ENCODE measurements at places on chromosomes 6 and 20. TPM values are rescaled to one million over a fixed set of nuclear protein-coding genes. Genes with fewer than 3 reads are reported as not detected.
A peak's percentile ranks its signal among the peaks of the same experiment; 100 is the strongest.

Gene MAS1
- total RNA-seq, result not detected

DNA sequence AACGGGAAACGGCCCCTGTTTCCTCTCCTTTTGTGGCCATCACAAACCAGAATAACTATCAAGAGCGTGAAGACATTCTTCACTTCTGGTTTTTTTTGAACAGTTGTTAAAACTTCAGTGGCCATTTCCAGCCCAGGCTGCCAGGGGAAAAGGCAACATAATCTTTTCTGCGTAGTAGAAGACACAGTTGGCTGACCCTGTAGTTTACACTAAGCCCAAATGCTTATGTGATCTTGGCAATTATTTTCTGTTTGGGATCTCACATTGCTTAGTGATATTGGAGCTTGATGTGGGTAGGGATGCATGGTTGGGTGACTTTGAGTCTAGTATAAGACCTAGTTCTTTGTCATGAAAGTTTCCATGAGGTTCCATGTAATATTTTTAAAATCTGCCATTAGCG is 449.4 kb upstream of the CDH4 start:
- no peak overlapping the region for H3K4me3 ChIP-seq
- no peak for DNase-seq
- 0 out of 3 replicates have a peak, but pooled peaks cover 2% of the 10 kb centered on the region for H3K27me3 ChIP-seq

DNA sequence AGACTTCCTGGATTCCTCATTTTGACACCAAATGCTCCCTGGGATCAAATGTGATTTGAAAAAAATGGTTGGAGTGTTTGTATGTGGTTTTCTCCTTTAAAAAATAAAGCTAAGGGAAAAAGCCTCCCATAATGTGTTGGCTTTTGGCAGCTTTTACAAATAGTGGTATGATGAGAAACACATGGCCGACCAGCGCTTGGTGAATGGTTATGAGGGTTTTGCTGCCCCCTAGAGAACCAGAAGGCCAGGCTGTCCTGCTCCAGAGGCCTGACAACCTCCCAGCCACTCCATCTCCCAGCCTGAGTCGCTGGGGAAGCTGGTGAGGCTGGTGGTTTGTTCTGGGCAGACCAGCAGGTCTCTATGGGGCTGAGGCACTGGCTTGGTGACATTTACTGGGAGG is 69.3 kb downstream of the CLIC5 start:
- H3K27ac ChIP-seq, result no peak overlapping the region
- no peaks in the 10 kb centered on the region for H3K36me3 ChIP-seq

DNA sequence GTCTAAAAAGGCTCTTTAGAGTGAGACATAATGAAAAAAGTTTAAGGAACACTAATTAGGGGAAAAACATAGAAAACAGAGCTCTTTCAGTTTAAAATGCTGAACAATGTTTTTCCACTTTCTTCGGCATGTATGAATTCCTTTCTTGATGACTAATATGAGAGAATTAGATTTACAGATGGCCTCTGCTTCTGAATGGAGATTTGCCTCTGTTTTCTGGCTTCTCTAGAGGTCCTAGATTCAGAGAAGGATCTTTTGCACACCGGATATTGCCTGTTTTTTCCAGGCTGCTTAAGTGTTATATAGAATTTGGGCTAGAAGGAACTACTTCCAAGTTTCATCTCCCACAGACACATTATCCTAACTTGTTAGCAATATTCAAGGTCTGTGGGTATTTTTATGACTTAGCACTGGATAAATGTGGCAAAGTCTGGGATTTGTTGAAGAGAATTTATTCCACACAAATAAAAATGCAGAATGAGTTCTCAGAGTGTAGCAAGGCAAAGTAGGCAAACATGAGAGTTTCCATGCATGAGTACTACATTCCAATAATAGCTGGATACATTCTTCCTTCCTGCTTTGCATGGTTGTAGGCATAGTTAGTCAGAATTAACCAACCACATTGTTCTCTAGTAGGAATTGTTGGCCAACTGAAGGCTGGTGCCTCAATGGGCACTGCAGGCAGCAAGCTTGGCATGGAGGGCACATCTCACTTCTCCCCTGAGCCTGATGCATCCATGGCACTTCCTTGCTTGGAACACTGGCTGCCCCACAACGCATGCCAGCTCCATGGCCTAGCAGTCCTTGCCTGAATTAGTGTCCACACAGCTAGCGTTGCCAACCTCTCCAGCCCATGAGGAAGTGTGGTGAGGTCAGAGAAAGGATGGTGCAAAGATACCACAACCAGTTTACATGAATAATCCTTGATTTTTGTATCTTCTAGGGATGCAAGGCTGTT is 224.2 kb downstream of the CLIC5 start:
- no peaks in the 10 kb centered on the region for H3K27me3 ChIP-seq
- H3K4me3 ChIP-seq, result no peak overlapping the region
- DNase-seq, result no peak
- no peaks in the 10 kb centered on the region for H3K36me3 ChIP-seq
- no peaks in the 10 kb centered on the region for H3K4me1 ChIP-seq
- H3K27ac ChIP-seq, result no peak overlapping the region

Gene THBS2
- total RNA-seq, result 0.27 TPM

GRCh38 chr6:121584586-121585369 is 149.3 kb downstream of the GJA1 start:
- H3K4me3 ChIP-seq, result no peak overlapping the region
- no peaks in the 10 kb centered on the region for H3K27me3 ChIP-seq
- no peaks in the 10 kb centered on the region for H3K36me3 ChIP-seq
- no peak for DNase-seq

GRCh38 chr20:50977066-50978021 is 18.7 kb downstream of the MOCS3 start:
- DNase-seq, result no peak
- H3K27ac ChIP-seq, result no peak overlapping the region
- no peak overlapping the region for H3K4me3 ChIP-seq
- H3K4me1 ChIP-seq, result peaks cover 9% of the 10 kb centered on the region
- no peaks in the 10 kb centered on the region for H3K36me3 ChIP-seq
- H3K27me3 ChIP-seq, result peaks cover 54% of the 10 kb centered on the region

DNA sequence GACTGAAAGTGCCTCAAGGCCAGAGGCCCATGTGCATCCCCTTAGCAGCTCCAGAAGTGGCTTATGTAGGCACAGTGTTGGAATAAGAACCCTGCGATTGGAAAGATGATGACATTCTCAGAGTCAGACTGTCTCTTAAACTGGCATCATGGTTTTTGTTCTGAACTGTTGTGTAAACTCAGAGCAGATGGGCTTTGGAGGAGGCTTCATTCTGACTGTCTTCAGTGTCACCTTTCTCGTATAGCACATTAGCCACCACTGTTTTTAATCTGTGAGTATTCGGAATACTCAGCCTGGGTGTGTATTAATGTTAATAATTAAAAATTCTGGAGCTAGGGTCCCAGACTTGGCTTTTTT is 140.9 kb downstream of the JARID2 start:
- H3K4me3 ChIP-seq, result no peak overlapping the region
- H3K4me1 ChIP-seq, result peaks cover 46% of the 10 kb centered on the region
- no peak overlapping the region for H3K27ac ChIP-seq
- no peaks in the 10 kb centered on the region for H3K36me3 ChIP-seq

Gene CLPSL2
- not detected for total RNA-seq

- no peak for DNase-seq
- H3K4me3 ChIP-seq, result no peak overlapping the region
- no peaks in the 10 kb centered on the region for H3K36me3 ChIP-seq
- H3K27me3 ChIP-seq, result peaks cover 36% of the 10 kb centered on the region
Measured at GRCh38 chr6:3222506-3223038, 4.9 kb downstream of the TUBB2B start.

Gene POU5F1
- total RNA-seq, result 2.3 TPM

DNA sequence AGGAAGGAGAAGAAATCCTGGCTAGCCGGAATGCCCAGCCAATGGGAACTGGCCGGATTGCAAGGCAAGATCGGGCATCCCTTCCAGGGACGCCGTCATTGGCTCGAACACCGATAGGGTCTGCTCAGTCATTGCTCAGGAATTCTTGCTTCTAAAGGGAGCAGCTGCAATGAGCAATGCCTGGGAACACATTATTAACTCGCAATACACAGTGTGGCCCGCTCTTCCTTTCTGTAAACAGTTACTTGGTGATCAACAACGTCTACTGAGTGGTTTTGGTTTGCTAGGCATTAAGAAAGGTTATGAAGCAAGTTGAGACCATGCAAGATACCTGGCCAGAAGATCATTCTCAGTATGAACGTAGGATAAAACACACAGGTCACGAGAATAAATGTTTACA is 165.4 kb upstream of the CITED2 start:
- H3K27ac ChIP-seq, result no peak overlapping the region
- no peak overlapping the region for H3K4me3 ChIP-seq
- H3K36me3 ChIP-seq, result no peaks in the 10 kb centered on the region
- no peaks in the 10 kb centered on the region for H3K27me3 ChIP-seq
- DNase-seq, result no peak

DNA sequence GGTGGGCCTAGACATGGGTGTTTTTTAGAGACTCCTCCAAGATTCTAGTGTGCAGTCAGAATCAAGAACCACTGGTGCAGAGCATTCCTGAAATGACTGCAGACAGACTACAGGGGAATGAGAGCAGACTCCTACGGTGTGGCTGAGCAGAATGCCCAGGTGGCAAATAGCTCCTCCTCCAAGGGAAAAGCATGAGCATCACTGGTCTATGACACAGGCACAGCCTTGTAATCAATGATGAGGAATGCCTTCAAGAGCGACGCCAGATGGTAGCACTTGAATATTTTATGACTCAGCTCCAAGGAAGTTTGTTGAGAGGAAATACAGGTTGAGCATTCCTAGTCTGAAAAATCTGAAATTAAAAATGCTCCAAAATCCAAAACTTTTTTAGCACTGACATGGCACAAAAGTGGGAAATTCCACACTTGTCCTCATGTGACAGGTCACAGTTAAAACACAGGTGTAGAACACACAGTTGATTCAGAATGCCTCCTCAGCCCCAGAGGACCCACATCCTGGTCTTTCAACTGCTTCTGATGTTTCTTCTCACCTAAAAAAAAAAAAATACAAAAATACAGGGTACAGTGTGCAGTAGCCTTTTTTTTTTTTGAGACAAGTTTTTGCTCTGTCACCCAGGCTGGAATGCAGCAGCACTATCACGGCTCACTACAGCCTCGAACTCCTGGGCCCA is 10.6 kb upstream of the FAM8A1 start:
- no peak for DNase-seq
- no peaks in the 10 kb centered on the region for H3K4me1 ChIP-seq
- H3K4me3 ChIP-seq, result no peak overlapping the region
- no peak overlapping the region for H3K27ac ChIP-seq
- no peaks in the 10 kb centered on the region for H3K27me3 ChIP-seq
- no peaks in the 10 kb centered on the region for H3K36me3 ChIP-seq

Gene RSPH4A
- 0.11 TPM for total RNA-seq

Gene PPP1R3D
- 2.6 TPM for total RNA-seq

DNA sequence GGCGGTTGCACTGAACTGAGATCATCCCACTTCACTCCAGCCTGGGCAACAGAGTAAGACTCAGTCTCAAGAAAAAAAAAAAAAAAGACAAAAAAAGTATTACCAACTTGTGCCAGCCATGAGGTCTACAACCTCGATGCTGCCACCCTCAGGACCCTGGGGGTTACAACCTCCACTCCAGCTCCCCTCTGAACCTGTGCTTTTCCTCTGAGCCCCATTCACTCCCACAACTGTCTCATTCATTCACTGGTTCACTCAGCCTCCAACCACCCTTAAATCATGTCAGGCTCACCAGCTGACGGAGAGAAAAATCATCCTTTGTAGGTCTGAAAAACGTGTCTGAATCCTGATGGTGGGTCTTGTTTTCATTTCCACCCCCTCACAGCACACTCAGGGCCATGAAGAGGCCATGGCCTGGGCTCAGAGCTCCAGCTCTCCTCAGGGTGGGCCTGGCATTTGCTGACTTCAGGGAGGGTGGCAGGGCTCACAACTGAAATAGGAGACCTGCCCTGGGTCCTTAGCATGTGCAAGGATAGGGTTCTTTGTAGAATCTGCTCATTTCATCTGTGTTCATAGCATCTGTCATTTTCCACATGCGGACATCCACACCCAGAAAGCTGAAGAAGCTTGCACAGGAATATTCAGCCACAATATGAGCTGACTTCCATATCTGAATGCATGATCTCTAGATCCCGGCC is 1.9 kb upstream of the ULBP1 start:
- no peak overlapping the region for H3K4me3 ChIP-seq
- peak; percentile 25 for DNase-seq
- H3K36me3 ChIP-seq, result no peaks in the 10 kb centered on the region
- H3K4me1 ChIP-seq, result peaks cover 21% of the 10 kb centered on the region
- H3K27me3 ChIP-seq, result peaks cover 6% of the 10 kb centered on the region

- H3K36me3 ChIP-seq, result no peaks in the 10 kb centered on the region
- H3K4me1 ChIP-seq, result peaks cover 4% of the 10 kb centered on the region
- no peaks in the 10 kb centered on the region for H3K27me3 ChIP-seq
- no peak overlapping the region for H3K27ac ChIP-seq
- DNase-seq, result no peak
Measured at GRCh38 chr6:118787724-118788423, 106.1 kb upstream of the ASF1A start.

Gene MTFR2
- 25.7 TPM for total RNA-seq

DNA sequence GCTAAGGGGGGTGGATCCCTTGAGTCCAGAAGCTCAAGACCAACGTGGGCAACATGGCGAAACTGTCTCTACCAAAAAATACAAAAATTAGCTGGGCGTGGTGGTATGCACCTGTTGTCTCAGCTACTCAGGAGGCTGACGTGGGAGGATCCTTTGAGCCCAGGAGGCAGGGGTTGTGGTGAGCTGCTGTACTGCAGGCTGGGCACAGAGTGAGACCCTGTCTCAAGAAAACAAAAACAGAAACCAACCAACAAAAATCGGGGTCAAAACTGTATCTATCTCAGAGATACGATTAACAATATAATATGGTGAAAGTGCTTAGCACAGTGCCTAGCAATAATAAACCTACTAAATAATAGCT is 20.7 kb upstream of the BCAS1 start:
- H3K27me3 ChIP-seq, result peaks cover 5% of the 10 kb centered on the region
- H3K4me3 ChIP-seq, result no peak overlapping the region

DNA sequence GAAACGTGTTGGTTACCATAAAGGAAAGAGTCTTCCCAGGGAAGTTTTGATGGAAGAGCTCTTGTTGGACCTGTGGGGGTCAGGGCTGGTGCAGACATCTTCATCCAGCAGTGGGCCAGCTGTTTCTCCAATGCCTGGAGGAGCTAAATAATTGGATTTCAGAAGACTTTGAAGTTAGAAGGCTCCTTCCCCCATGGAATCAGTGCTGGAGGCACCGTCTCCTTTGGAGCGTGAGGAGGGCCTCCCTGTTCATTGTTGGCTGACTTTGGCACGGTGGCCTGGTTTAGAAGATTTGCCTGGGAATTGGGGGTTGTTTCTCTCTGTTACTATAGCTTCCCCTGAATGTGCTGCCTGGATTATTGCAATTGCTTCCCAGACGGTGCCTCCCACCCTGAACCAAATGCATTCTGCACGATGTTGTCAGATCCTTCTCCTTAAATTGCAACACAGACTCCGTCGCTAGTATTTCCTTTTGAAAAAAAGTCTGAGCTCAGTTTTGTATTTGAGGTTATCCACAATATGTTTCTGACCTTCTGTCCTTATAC is 27.7 kb upstream of the KCNG1 start:
- peaks cover 26% of the 10 kb centered on the region for H3K27me3 ChIP-seq
- H3K27ac ChIP-seq, result no peak overlapping the region
- no peak for DNase-seq
- H3K4me1 ChIP-seq, result no peaks in the 10 kb centered on the region

Data from K562 (cell line).